ENCODE measurements at places on chromosomes 5 and 9.

- DNase-seq = peak; percentile 81
Measured at GRCh38 chr5:141362719-141363118, 1.2 kb upstream of the PCDHGA5 start.

DNA sequence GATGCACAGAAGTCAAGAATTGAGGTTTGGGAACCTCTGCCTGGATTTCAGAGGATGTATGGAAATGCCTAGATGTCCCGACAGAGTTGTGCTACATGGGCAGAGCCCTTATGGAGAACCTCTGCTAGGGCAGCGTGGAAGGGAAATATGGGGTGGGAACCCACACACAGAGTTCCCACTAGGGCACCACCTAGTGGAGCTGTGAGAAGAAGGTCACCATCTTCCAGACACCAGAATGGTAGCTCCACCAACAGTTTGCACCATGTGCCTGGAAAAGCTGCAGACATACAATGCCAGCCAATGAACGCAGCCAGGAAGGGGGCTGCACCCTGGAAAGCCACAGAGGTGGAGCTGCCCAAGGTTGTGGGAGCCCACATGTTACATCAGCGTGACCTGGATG is 104.5 kb downstream of the STK32A start:
- DNase-seq = no peak

GRCh38 chr9:121073038-121073437 is 1.7 kb upstream of the CNTRL start:
- peak; percentile 85 for DNase-seq

DNA sequence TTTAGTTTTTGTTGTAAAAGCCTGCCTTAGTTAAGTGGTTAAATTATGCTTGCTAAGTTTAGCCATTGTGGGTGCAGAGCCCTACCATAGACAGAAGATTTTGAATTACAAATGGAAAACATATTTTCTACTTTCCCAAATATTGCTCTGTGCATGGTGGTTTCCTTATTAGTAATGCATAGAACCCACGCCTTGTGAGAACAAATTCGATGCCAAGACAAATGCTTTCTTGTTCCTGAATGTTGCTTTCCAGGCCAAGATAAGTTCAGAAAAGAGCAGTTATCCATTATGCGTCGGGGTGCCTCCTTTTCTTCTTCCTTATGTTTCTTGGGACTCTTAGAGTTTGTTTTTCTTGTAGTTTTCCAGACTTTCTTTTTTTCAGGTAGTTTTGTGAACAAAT is 31.0 kb upstream of the GARNL3 start:
- no peak for DNase-seq

DNA sequence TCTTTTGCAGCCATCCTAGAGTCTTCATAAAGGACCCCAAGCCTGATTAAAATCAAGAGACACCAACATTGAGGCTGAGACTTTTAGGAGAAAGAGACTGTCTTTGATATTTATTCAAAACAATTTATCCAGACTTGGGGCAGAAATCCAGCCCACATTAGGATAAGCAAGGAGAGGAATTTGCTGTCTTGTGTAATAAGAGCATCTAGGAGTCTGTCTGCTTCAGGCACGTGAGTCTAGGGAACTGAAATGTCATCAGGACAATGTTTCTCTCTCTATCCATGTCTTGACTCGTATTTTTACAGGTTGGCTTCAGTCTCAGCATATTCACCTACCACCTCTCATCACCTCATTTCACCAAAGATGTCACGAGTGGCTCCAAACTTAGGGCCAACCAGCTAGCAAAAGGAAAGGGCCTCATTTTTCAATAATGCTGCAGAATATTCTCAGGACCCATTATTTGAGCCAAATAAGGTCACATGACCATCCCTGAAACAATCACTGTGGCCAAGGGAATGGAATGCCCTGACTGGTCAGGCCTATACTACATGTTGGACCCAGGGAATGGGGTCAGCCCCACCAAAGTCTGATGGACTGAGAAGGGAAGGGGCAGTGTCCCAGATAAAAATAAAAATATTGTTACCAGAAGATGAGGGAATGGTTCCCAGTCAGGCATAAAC is 70.3 kb upstream of the SAP30L start:
- no peak for DNase-seq

DNA sequence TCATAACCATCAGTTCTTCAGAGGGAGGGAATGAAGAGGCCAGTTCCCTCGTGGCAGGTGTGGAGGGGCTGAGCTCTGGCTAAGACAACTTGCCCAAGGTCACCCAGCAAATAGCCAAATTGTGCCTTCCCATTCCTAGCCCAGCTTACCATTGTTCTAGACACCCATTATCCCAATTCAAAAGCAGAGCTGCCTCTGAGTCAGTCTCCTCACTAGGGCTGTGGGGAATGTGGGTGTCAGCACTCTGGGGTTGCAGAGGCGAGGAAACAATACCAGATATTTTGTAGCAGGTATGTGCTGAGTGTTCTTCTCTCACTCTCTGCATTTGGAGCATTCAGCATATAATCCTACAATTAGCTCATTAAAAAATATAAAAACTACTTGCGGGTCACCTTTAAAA is 270.8 kb downstream of the PSAT1 start:
- no peak for DNase-seq

GRCh38 chr9:136021872-136022681 is 60.9 kb upstream of the UBAC1 start:
- DNase-seq = no peak

DNA sequence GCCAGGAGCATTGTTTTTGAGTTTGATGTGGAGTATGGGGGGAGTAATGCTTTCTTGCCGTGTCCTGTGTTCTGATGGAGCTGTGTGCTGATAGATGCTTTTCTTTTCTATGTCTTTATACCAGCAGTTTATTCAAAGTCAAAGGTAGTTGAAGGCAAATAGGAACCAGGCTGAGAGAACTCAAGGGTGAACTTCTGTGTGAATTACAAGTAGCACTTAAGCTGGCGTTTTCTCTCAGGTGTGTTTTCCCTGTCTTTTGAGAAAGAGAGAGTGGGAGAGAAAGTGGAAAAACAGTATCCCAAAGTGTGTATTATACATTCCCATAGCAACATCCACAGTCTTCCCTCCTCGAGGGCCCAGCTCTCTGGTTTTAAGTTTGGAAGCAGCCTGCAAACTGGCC is 1.5 kb downstream of the TNFAIP8 start:
- DNase-seq = no peak

- no peak for DNase-seq
Measured at GRCh38 chr5:104018299-104018698, 455.7 kb upstream of the NUDT12 start.

DNA sequence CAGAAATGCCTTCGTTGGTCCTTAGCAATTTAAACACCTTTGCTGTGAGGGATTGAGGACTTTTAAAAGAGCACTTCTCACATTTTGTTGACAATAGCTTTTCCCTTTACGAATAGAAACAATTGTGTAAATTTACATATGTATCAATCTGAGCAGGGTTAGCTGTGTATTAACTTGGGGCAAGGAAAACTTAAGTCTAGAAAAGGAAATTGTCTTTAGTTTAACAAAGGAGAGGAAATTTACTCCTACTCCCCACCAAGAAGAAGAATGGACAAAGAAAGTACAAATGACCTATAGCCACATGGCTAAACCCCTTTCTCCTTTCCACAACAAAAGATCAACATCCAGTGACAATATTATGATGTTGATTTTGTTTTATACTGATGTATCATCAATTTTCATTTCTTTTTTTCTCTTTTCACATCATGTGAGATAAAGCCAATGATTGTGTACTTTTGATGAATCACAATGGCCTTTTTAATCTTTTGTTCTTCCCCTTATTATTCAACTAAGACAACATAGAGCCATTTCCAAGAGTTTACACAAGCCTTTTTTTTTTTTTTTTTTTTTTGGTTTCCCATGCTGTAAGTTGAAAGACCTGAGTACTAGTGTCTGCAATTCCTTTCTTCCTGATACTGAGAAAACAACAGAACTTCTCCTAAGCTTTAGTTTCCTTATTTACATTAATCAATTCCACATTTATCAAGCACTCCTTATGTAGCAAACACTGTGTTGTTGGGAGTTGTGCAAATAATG is 19.0 kb downstream of the FOXB2 start:
- DNase-seq = no peak

DNA sequence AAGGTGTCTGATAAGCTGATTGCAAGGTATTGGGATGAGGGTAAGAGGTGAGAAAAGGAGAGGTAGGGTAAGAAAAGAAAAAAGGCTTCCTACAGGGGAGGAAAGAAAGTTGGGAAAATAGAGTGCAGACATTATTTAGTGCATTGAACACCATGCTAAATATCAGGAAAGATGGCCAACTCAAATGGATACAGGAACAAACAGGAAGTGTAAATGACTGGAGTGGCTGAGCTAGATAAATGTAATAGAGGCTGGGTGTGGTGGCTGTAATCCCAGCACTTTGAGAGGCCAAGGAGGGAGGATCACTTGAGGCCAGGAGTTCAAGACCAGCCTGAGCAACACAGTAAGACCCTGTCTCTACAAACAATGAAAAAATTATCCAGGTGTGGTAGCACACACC is 32.2 kb downstream of the OTP start:
- DNase-seq = no peak

DNA sequence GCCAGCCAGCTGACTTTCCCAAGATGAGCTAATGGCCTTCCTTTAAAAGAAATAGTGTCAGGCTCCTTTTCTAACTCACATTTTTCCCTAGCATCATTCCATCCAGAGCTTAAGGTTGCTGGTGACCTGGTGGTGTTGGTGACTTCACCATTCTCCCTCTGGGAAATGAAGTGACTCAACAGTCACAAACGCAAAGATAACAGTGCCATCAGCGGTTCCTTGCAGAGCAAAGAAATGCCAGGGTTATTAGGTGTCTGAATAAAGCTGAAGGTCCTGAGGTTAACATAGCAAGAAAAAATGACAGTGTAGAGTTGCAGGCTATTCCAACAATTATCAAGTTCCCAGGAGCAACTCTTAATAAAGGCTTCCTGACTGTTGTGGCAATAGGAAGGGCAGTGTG is 111.8 kb upstream of the SLC44A1 start:
- DNase-seq = no peak

- no peak for DNase-seq
Measured at GRCh38 chr5:31702712-31703111, 63.8 kb downstream of the PDZD2 start.

DNA sequence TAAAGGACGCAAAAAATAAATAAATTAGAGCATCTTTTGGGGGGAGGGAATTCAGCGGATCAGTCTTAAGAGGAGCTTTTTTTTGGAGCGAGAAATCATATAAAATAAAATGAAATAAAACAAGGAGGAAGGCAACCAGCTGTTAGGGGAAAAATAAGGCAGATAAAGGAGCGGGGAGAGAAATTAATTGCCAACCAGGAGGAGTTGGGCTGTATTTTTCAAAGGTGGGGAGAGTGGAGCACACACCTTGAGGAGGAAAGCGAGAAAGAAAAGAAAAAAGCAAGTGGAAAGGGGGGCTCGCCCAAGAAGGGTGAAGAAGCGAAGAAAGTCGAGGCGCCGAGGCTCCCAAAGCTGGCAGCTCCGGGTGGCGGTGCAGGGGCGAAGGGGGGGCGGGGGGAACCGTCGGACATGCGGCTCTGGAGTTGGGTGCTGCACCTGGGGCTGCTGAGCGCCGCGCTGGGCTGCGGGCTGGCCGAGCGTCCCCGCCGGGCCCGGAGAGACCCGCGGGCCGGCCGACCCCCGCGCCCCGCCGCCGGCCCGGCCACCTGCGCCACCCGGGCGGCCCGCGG is at the start of gene PAPPA:
TSS of gene PAPPA (plus strand) at position 27 of the 569 bp plus-strand sequence. CDS start at position 409, 382 bp downstream.
- no peak for DNase-seq

DNA sequence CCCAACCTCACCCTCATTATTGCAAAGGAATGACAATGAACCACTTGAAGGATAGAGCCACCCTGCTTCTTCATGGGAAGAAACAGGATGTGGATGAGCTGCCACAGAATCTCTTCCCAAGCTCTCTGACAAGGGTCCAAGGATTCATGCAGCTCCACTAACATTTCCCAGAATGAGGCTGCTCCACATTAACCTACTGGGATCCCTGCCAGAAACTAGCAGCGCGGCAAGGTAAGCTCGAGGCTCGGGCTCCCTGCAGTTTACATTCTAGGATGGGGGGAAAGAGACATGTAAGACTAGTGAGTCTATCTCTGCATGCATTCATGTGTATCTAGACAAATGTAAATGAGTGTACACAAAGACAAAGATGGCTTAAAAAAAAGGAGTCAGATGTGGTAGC is 12.1 kb downstream of the DCAF12 start:
- DNase-seq = no peak

- peak; percentile 65 for DNase-seq
Measured at GRCh38 chr5:133232011-133232410, 180.2 kb downstream of the HSPA4 start.

DNA sequence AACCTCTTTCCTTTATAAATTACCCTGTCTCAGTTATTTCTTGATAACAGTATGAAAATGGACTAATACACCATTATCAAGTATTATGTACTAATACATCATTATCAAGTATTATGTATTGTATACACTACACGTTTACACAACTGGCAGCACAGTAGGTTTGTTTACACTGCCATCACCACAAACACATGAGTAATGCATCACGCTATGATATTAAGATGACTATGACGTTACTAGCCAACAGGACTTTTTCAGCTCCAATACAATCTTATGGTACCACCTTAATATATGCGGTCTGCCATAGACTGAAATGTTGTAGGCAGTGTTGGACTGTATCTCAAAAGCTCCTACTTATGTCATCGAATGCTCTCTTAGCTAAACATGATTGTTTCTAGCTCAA is 28.2 kb downstream of the PRELID2 start:
- DNase-seq = no peak

DNA sequence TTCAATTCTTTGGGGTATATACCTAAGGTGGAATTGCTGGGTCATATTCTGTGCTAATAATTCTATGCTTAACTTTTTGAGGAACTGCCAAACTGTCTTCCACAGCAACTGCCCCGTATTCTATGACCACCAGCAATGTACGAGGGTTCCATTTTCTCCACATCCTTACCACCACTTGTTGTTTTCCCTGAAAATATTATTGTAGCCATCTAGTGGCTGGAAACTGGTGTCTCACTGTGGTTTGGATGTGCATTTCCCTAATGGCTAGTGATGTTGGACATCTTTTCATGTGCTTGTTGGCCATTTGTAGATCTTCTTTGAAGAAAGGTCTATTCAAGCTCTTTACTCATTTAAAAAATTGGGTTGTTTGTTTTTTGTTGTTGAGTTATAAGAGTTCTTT is 30.7 kb downstream of the MSX2 start:
- DNase-seq = peak; percentile 47

GRCh38 chr9:88478246-88478645 is 56.7 kb upstream of the NXNL2 start:
- DNase-seq = no peak

DNA sequence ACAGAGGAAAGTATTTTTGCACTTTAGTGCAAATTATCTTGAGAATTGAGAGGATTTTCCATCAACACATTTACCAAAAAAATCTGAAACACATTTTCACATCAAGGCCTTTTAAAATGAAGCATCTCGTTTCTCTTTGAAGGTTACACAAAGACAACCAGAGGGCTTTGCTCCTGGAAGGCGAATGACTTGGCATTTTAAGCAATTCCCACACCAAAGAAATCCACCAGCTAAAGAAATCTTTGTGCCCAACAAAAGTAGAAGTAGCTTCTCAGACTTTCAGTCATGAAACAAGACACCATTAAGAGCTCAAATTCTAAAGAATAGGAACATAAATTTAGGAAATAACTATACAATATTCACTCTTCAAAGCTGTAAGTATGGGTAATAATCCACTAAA is 59.9 kb downstream of the HABP4 start:
- DNase-seq = no peak

- no peak for DNase-seq
Measured at GRCh38 chr5:132342291-132343180, 27.0 kb upstream of the SLC22A5 start.

GRCh38 chr9:129221233-129221632 is 43.2 kb upstream of the IER5L start:
- DNase-seq = peak; percentile 25

GRCh38 chr5:33688526-33688925 is 203.3 kb downstream of the ADAMTS12 start:
- DNase-seq = no peak

Data from MV-4-11 (cell line).